Retina (tissue), 1 donor: ENCODE measurements at places on chromosomes 12 and 14.
A peak's percentile ranks its signal among the peaks of the same experiment; 100 is the strongest.

- no peak for DNase-seq
These were observed 1.5 kb downstream of the SLIRP start for GRCh38 chr14:77709412-77709811.

- DNase-seq = no peak
These were observed 151.6 kb upstream of the OR4E1 start for GRCh38 chr14:21825149-21825743.

GRCh38 chr12:55492078-55492477 is at the start of gene OR6C68:
Gene OR6C68, plus strand, starts transcription at chr12:55492378. Its CDS starts 0 bp downstream, at chr12:55492378.
- DNase-seq = no peak

DNA sequence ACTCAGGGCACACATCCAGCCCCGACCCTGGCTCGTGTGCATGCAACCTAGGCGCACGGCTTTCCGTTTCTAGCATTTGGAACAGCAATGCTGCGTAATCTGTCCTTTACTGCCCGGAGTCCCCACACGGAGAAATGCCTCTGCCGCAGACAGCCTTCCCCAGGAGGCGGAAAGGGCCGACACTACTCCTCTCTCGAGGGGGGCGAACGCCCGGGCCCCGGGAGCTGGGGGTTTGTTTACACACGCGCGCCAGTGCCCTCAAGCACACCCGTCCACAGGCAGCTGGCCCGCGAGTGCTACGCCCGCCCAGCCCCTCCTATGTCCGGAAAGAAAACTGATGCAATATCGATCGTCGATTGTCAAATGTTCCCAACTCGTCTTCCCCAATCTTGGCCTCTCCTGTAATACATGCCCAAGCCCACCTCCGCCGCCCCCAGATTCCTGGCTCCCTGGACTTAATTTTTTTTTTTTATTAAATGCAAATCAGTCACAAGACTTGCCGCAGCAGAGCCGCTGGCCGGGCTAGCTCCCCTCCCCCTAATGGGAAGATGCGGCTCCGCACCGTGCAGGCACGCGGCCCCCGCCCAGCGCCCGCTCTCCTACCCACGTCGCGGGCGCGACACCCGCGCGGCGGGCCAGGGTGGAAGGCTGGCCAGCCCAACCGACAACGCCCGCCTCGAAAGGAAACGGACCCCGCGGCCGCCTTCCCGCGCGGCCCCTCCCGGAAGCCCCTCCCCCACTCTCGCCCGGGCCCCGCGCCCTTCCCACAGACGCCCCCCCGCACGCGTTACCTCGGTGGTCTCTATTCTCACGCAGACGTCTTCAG is 642 bp downstream of the SLC38A2 start:
- peak; percentile 87 for DNase-seq

DNA sequence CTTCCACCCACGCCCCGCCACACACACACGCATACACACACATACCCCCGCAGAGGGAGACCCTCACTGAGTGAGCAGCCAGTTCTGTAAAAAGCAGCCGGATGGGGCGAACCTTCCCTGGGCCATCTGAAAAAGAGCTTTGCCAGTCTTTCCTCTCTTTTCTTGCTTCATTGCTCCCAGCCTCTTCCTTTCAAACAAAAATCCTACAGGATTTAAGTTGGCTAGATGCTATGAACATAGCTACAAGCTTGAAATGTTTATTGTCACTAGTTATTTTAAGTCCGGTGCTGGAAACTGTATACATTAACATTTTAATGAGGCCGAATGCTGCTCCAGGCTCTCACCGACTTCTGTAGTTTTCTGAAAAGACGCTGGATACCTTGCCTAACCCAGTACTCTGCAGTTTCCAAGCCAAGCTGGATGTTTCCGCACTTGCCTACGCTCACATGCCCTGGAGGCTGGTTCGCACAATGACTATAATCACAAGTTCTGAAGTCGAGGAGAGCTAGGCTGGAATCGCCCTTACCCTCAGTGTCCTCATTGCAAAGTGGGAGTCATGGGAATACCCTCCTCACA is 39.2 kb downstream of the LTBP2 start:
- DNase-seq = peak; percentile 48

DNA sequence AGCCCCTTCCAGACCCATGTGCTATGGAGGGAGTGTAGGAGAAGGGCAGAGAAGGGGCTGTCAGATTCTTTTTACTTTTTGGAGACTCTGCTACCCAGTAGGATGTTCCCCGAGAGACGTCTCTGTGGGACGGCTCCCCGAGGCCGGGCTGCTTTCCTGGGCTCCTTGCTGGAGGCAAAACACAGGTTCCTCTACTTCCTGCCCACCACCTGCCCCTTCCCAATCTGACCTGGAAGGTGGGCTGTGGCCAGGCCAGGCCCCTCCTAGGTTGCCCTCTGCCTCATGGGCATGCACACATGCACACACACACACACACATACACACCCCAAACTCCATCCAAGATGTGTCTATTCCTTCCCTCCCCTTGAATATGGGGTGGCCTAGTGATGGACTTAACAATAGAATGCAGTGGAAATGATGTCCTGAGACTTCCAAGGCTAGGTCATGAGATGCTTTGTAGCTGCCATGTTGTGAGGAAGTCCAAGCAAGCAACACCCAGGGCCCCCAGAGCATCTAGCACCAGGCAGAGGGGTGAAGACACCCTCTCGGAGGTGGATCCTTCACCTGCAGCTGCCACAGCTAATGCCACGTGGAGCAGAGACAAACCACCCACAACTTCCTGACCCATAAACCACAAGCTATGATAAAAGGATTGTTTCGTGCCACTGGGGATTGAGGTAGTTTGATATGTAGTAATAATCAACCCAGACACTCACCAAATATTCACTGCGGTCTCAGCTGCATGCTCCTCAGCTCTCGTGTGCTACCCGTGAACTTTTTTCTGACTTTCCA is 1.6 kb upstream of the ASB2 start:
- no peak for DNase-seq

DNA sequence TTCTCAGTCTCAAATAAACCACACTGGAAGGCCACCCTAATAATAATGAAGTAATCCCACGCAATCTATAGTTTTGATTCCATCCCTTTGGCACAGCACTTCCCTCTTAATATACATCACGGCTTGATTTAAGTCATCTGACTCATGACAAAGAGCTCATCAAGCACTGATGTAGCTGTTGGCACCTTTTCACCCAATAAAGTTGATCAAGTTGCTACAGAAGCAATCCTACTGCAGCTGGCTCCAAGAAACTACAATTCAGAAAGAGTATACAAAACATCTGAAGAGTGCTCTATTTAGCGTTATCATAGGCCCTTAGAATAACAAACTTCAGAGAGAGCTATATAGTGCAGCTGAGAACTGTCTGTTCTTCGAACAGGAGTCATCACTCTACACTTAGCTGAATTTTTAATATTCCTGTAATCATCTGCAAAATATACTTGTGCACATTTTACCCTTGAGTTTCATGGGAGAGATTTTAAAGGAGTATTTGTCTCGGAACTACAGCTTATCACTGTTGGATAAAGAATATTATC is 94.9 kb downstream of the OSBPL8 start:
- DNase-seq = no peak
